Effector CD4-positive, alpha-beta T cell (primary cell): ENCODE measurements at places on chromosomes 4 and X.

DNA sequence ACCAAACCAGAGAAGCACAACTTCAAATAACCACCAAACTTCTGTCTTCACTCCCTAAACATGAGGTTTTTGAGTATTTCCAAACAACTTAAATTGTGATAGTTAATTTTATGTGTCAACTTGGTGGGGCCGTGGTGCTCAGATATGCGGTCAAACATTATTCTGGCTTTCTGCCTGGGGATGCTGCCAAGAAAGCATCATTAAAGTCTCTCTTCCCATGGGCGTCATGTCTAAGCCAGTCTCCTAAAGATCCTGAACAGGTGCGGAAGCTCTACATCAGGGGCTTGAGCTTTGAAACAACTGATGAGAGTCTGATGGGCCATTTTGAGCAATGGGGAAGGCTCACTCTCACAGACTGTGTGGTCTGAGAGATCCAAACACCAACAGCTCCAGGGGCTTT is 24.1 kb upstream of the SOD3 start:
- no peak for DNase-seq

GRCh38 chr4:101197350-101197749 is 150.0 kb downstream of the PPP3CA start:
- DNase-seq: no peak

DNA sequence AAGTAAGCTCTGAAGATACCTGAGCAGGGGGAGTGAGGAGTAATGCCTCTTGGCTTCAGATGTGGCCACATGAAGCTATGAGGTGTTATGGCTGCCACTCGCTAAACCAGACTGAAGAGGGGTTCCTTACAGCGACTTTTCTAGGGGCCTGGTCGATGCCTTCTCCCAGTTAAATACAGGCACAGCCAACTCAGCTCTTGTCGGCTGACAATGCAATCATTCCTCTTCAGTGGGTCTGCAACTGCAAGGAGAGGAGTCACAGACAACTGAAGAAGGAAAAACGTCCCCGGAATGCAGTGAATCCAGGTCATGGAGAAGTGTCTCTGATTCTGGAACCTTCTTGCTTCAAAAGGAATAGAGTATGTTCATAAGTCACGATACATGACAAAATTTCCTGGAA is 106.4 kb downstream of the RNF150 start:
- DNase-seq: no peak

- DNase-seq: no peak
Observed at GRCh38 chrX:155108427-155108826, 37.1 kb downstream of the BRCC3 start.

GRCh38 chr4:107718351-107718965 is 1.6 kb downstream of the PAPSS1 start:
- DNase-seq: no peak

- no peak for DNase-seq
Observed at GRCh38 chrX:144275367-144275766, 391.5 kb downstream of the UBE2NL start.

GRCh38 chr4:38795087-38795486 is 9.5 kb downstream of the TLR1 start:
- no peak for DNase-seq

DNA sequence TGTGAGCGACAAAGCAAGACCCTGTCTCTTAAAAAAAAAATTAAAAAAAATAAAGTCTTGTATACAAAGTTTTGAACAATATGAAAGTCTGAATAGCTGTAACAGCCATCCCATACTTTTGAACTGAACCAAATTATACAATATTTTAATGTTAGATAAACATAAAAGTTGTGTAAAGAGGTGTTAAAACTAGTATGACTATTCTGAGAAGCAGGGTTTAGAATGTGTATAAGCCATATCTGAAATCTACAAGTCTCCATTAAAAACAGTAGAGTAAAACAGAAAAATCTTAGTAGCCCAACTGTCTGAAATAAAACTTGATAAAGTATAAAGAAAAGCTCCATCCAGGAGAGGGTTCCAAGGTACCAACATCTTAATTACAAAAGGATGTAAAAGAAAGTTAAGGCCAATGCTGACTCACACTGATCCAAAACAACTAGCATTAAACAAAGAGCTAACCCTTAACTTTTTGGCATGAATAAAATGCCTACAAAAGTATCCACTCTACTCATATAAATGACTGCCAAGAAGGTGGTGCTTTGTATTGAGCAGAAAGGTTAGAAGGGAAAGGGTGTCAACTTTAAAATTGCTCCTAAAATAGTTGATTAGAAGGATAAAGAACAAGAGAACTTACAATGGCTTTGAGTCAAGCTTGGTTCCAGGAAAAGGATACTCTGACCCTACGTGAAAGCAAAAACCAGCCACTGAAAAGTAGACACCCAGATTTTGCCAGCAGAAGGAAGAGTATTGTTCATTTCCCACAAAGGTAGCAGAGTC is 18.5 kb downstream of the CNOT6L start:
- no peak for DNase-seq

- DNase-seq: no peak
Observed at GRCh38 chr4:127400276-127400675, 232.5 kb upstream of the INTU start.

DNA sequence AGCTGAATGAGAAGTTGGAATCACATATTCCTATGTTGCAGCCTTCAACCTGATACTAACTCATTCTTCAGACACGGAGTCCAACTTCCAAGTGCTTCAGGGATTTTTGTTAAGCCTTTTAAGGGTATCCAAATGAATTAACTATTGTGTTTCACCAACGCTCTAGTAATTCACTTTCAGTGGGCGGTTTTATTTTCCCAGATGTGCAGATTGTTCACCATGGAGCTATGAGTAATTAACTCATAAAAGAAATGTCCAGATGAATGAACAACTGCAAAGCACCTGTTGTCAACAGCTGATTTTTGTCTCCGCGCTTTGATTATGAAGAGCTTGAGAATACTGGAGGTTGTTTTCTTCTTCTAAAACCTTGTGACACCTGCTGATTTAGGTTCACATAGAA is 187.6 kb downstream of the CBR4 start:
- no peak for DNase-seq

- no peak for DNase-seq
Observed at GRCh38 chr4:111542056-111542455, 603.2 kb upstream of the FAM241A start.

- no peak for DNase-seq
Observed at GRCh38 chr4:84403656-84404055, 95.4 kb downstream of the NKX6-1 start.

DNA sequence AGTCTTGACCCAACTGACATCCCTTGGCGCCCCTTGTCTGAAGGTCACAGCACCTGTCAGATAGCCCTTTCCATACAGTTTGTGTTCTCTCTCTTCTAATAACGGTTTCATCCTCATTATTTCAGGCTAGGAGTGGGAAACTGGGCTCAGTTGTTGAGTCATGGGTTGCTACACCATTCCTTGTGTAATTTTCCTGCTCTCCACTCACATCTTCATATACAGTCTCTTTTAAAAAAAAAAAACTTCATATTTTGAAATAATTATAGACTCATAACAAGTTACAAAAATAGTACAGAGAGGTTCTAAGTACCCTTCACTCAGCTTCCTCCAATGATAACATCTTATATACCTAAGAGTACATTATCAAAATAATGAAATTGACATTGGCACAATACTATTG is 60.2 kb upstream of the GRPR start:
- DNase-seq: no peak

DNA sequence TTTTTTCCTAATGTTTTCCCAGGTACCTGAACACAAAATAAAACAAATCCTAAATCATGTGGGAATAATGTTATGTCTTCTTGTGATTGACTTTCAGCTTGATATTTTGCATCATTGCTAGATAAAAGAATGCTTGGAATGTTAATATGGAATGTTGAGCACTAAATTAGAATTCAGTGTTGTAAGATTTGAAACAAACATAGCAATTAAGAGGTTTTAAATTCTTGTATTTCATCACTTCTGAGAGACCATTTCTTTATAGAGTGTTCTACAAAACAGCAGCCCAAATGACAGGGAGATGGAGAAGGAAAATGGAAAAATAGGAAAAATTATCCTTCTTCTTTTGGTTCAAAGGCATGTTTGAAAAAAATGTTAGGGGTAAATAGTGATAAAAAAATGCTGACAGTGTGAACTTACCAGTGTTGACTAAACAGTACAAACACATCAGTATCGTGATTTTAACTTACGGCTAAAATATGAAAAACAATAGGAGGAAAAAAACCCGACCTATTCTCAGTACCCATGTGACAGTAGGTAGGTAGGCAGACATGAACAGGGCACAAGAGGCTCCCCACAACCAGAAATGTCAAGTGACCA is 102.6 kb upstream of the PDE5A start:
- no peak for DNase-seq

DNA sequence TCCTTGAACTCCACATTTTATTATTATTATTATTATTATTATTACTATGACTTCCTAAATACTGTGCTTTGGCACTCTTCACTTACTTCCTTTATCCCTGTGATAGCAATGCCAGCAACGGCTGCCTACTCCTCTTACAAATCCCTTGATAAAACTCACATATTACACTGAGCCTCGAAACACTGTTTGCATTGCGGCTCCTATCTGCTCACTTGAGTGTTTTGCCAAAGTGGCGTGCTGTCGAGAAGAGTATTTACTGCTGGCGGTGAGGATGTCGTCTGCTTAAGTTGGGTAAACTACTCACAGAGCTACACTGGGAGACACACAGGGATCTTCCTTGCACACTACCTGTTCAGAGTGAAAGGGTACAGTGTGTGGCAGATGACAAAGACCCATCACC is 143.4 kb upstream of the VCX3A start:
- no peak for DNase-seq

DNA sequence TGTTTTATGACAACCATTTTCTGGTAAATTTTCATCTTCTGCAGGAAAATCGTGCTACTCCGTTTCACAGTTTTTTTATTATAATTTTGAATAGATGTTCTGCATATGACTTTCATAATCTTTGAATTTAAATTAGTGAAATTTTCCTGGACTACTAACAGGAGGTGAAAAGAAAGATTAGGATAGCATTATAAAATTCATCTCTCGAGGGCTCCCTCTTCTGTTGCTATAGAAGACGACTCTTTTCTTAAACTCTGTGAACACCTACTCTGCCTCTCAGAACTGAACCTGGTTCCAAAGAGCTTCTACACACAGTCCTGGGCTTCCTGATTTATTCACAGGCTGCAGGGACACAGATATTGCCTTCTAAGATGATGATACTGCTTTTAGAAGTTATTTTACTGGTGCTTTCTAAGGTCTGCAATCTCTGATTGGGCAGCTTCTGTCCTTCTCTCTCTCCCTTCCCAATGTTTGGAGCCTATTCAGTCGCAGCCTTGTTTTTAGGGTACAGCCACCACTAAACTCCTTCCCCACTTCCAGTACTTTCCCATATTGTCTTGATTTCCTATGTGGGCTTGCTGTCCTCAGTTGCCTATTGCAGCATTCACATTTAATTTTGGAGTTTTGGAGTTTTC is 10.1 kb upstream of the SAP30 start:
- DNase-seq: no peak

- peak; percentile 13 for DNase-seq
Observed at GRCh38 chr4:7649741-7650531, 215.2 kb upstream of the PSAPL1 start.

GRCh38 chr4:17701882-17702281 is 79.5 kb downstream of the FAM184B start:
- no peak for DNase-seq

DNA sequence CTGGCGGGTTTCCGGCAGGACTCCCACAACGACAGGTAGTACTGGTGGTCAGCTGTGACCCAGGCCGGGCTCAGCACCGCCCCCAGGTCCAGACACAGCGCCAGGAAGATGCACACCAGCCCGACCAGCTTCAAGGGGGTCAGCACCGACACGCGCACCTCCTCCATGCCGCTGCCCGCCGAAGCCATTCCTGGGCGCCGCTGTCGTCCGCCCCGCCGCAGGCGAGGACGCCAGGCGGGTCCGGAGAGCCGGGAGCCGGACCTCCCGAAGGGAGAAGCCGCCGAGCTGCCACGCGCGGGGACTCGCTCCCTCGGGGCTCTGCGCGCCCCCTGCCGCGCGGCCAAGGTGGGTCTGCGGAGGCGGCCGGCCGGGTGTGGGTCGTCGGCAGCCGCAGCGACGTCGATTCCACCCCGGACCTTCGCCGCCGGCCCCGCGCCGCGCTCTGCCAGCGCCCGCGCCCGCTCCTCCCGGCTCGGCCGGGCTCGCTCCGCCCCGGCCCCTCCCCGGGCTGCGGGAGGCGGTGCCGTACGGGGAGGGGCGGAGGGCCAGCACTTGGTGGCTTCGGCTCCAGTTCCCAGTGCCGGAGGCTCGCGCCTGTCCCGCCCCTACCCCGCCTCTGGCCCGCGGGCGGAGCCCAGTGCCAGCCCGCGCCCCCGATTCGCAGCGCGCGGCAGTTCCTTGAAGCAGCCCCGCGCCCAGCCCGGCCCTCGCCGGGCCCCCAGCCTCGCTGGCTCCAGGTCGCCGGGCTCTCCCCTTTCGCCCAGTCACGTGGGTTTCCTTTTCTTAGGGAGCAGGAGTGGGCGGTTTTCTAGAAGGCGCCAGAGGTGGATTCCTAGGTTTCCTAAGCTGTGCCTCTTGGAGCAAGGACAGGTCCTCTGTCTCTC is at the start of gene TMEM47:
TMEM47 (minus strand) TSS at position 444 of the 884 bp plus-strand sequence; CDS start at position 188, 256 bp downstream.
- no peak for DNase-seq
